Kidney (tissue), 22 donors: ENCODE measurements at places on chromosomes 5 and 9. TPM values are rescaled to one million over a fixed set of nuclear protein-coding genes. Genes with fewer than 3 reads are reported as not detected.

DNA sequence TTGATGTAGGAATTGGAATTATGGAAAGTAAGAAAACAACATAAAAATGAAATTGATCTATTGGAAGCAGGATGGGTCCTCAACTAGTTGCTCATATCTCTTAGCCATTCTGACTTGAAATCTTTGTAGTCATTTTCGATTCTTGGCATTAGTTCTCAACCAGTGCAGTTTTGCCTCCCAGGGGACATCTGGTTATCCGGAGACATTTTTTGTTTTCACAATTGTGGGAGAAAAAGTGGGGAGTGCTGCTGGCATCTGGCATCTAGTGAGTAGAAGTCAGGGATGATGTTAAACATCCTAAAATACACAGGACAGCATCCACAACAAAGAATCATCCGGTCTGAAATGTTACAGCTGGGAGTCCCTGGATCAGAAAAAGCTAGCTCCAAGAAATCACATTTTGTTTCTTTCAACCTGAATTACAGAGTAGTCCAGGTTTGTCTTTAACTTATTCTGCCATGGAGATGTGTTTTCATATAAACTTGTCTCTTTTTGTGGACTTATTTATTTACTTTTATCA is 74.9 kb downstream of the FBXL7 start:
- no peaks in the 10 kb centered on the region for H3K36me3 ChIP-seq
- DNase-seq = no peak
- no peak overlapping the region for H3K27ac ChIP-seq
- no peak overlapping the region for H3K4me3 ChIP-seq

GRCh38 chr5:4987431-4987830 is 152.7 kb upstream of the ADAMTS16 start:
- H3K4me3 ChIP-seq = peak overlapping the region; percentile 54
- no peak for DNase-seq
- H3K36me3 ChIP-seq = no peaks in the 10 kb centered on the region
- H3K27ac ChIP-seq = peak overlapping the region; percentile 53

GRCh38 chr5:178576591-178577351 is 13.4 kb downstream of the COL23A1 start:
- H3K36me3 ChIP-seq = no peaks in the 10 kb centered on the region
- no peak overlapping the region for H3K27ac ChIP-seq
- H3K27me3 ChIP-seq = peaks cover 2% of the 10 kb centered on the region

DNA sequence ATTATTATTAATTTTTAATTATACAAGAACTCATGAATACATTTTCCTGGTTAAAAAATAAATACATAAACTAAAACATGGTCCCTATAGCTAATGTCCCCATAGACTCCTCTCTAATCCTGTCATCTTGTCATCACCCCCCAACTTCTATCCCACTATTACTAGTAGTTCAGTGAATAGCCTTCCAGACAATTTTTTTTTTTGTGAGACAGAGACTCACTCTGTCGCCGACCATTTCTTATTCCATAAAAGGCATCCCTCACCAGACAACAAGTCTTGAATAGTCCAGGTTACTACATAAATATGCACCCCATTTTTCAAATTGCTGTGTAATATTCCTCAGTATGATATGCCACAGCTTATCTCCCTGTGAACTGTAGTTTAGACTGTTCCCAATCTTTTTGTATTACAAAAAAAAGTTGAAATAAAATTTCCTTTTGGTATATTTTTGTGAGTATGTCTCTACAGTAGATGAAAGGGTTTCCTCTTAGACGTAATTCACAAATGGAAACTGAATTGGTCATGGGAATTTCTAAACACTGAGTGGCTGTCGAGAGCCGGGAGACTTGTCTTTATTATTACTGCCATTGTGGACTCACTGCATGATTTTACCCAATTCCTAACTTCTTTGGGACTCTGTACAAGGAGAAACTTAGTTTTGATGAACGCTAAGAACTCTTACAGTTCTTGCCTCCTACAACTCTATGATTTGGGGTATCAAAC is 6.4 kb upstream of the ABLIM3 start:
- H3K4me1 ChIP-seq = no peaks in the 10 kb centered on the region
- no peaks in the 10 kb centered on the region for H3K27me3 ChIP-seq
- no peaks in the 10 kb centered on the region for H3K36me3 ChIP-seq
- H3K4me3 ChIP-seq = no peak overlapping the region

GRCh38 chr9:88960632-88961031 is 30.6 kb upstream of the S1PR3 start:
- no peak for DNase-seq
- H3K36me3 ChIP-seq = no peaks in the 10 kb centered on the region
- H3K27me3 ChIP-seq = no peaks in the 10 kb centered on the region
- H3K27ac ChIP-seq = no peak overlapping the region

The GRPEL2 gene
- 16.9 TPM for total RNA-seq

The CMBL gene
- total RNA-seq = 36.6 TPM

The MAMDC4 gene
- total RNA-seq = 8.1 TPM

The XPA gene
- total RNA-seq = 17.7 TPM

The COL15A1 gene
- total RNA-seq = 42.0 TPM
